ENCODE measurements at places on chromosomes 11 and 22.
A peak's percentile ranks its signal among the peaks of the same experiment; 100 is the strongest.

DNA sequence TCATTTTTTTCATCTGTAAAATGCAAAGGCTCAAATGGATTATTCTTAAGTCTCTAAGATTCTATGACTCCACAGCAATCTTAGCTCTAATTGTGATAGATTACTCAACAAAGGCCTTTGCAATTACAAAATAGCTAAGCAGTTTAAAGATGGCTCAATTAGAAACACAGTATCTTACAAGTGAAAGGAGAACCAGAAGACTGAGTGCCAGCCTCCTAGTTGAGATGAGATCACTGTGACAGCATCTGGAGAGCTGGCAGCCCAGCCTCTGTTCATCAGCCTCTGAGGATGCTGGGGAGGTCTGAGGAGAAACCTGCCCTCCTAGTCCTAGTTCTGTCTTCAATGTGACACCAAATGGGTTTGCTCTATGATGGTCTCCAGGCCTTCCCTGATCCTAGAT is 158.4 kb upstream of the NARS2 start:
- DNase-seq = no peak

- no peak for DNase-seq
Observed at GRCh38 chr11:47340980-47341775, 11.3 kb downstream of the MYBPC3 start.

DNA sequence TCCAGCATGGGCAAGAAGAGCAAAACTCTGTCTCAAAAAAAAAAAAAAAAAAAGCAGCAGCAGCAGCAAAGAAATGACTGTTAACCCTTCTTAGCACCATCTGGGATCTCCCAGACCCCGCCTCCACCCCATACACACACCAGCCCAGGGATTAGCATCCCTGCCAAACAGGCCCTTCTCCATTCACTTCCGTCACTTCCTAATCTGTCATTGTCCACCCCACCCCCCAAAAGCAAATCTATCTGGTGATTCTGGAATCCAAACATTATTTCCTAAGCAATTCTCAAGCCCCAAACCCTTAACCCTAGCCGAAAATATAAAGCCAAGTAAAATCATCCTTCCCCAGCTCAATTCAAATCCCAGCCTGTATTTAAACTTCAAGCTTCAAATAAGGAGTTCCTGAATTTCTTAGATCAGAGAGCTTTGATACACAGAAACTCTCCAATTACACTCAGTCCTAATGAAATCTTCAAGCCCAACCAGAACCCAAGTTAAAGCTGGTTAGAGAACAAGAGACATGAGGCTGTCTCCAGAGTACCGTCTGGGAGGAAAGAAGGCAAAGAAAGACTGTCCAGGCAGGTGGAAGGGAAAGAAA is 6.0 kb upstream of the AHNAK start:
- DNase-seq = no peak

DNA sequence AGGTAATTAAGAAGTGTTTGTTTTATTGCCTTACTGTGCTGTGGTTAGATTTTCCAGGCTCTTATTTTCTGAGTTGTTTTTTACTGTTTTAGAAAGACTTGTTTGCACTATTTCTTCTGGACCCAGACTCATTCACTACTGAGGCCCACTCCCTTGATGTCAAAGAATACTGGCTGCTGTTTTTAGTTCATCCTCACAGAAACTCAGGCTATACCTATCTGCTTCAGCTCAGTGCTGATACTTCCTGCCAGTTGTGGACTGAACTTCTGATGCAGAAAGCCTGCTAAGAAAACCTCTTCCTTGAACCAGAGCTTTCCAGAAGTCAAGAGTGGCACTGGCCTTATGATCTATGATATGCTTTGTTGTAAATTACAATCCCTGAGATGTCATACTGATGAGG is 15.9 kb upstream of the PIK3IP1 start:
- DNase-seq = no peak

DNA sequence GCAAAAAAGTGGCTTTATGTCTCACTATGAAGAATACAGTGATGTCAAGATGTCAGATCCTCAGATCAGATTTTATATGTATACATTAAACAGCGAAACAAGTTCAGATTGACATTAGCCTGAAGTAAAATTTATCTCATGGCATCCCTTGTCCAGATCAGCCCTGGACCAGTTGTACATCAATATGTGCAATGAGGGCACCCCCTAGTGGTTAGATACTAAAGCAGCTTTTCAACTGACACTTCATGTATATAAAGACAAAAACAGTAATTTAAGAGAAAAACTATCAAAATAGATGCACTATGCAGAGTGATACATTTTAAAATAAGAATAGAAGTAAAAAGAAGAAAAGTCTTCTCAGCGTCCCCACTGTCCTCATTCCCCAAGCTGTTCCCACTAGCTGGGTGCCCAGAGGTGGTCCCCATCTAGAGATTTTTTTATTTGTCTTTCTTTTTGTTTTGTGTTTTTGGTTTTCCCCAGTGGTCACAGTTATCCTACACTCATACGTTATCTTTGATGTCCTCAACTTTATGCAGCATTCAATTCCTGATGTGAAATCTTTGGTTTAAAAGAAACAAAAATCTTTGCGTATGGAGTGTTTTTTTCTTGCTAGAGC is 2193.4 kb upstream of the RAG2 start:
- DNase-seq = peak; percentile 69

DNA sequence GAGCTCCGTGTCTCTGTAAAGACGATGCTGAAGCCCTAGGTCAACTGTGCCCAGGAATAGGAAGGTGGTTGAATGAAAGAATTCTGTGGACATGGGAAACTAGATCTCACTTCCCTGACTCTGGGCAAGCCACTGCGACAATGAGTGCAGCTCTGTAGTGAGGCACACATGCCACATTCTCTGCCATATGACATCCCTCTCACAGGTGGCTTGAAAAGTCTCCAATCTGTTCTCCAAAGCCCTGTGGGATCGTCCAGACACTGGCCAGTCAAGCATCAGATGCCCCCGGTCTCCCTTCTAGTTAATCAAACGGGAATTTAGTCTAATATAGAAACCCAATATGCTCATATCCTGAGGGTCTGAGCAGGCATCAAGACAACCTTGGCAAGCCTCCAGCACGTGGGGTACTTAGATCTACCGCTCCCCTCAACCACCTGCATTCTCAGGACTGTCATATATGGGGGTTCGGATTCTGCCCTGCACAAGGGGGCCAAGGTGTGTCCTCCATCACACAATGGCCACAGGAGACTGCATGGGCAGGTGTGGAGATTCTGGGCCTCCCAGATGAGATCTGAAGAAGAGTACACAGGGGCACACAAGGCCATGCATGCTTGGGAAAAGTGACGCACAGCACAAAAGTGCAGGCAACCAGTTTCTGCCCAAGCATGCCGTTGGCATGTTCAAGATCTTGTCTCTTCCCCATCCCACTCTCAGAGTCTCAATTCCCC is 11.9 kb downstream of the DKK3 start:
- DNase-seq = no peak

DNA sequence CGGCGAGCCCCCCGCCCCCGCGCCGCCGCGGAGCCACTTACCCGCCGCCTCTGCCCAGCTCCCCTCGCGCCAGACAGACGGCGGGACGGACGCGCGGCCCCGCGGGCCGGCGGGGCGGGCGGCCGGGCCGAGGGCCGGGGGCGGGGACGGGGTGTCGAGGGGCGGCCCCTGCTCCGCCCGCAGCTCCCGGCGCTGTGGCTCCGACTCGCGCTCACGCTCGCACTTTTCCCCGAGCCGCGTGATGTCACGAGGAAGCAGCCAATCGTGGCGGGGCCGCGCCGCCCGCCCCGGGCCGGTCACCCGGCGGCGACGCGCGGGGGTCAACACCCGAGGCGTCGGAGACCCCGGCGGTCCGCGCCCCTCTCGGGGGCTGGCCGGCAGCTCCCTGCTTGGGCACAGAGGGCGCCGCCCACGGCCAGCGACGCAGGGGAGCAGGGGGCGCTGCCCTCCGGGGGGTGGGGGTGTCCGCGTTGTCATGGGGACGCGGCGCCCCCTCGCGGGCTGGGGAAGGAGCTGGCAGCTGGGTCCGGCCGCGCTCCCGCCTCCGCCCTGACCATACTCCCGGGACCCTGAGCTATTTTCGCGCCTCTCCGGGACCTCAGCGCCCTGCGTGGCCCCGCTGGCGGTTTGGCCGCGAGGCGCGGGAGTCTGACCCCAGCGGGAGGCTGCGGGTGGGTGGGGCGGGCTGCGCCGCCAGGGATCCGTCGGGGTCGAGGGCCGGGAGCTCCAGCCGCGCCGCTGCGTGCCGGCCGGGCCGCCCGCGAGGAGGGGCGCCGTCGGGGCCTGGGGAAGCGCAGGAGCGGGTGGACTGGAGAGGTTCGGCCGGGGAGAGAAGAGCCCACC is at the start of gene CHRM4:
Gene CHRM4 (minus strand): TSS at position 199 of the 843 bp plus-strand sequence. CDS start 5,219 bp downstream, outside the sequence.
- DNase-seq = peak; percentile 60

- DNase-seq = no peak
Observed at GRCh38 chr11:57269571-57270021, 32.5 kb upstream of the APLNR start.

DNA sequence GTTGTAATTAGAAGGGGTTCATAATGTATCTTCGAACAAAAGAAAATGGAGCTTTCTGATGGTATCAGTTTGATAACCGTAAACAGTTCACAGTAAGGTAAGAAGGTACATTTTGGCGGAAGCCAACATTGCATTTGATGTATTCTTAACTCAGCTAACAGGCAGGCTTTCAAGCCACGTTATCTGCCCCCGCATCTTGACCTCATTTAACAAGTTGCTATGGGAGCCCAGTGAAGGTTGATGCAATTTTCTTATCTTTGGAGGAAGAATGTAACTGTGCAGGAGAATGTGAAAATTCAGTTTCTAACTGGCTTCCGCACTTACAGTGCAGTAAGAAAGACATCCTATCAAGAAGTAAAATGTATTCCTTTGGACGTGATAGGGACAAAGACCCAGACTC is 110.6 kb downstream of the ETS1 start:
- DNase-seq = no peak

DNA sequence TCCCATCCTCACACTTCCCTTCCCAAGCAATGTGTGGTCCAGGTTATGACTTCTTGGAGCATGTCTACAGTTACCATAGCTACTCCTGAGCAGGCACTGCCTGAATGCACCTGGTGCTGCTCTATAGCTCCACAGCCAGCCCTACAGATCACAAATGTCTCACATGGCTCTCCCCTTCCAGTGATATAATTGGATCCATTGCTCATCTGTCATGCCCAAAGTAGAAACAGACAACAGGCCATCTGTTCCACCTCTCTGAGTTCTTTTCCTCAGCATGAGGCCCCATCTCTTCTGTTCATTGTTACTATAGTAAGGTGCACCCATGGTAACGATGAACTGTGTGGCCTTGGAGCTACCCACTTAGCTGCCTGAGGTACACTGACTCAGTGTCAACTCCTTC is 320.3 kb upstream of the ZC3H12C start:
- DNase-seq = no peak

- no peak for DNase-seq
Observed at GRCh38 chr11:65014726-65015227, 817 bp downstream of the ARL2 start.

- no peak for DNase-seq
Observed at GRCh38 chr11:44570411-44571155, 5.1 kb downstream of the CD82 start.

DNA sequence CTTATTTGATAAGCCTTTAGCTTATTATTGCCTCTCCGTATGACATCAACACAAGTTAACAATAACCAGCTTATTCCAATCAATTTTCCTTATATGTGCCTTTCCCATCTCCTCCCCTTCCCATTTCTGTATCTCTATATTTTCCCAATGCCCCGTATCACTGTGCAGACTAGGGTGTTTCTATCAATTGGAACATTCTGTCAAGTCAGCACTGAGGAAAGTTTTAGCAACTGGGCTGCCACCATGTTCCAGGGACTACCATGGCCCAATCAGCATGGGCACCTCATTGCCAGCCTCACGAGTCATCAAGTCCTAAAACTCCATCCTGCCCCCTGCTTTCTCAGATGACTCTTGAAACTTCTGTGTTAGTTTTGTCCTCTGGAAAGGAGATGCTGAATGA is 973.1 kb upstream of the CNTN5 start:
- DNase-seq = no peak

DNA sequence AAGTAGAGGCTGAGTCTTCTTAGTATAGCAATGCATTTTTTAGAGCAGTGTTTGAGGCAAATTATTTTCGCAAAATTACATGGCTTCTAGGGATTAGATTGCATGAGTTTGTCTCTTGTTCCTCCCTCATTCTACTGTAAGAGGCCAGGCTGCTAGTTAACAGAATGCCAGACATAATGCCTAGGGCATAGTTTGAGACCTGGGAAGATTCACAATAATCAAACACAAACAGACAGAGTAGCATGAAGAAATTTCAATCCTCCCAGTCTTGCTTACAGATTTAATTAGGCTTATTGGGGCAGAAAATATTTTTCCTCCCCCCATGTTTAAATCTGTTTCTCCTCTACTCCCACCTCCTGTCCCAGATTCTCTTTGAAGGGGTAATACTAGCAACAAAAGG is 48.3 kb downstream of the ARHGEF12 start:
- DNase-seq = no peak

DNA sequence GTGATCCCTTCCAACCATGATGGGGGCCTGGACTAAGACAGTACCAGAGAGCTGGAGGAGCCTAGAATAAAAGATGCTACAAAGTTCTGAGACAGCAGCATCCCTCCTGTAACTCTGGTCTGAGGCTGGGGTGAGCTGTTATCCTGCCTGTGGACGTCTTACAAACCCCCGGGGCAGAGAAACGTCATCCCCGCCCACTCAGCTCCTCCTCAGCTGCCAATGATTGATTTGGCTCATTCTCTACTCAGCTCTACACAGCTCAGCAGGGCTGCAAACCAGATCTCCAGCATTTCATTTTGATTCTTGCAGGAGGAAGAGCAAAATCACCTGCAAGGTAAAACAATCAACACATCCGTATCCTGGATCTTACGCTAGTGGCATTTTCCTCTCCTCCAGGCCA is 55.5 kb downstream of the CSNK2A3 start:
- no peak for DNase-seq

DNA sequence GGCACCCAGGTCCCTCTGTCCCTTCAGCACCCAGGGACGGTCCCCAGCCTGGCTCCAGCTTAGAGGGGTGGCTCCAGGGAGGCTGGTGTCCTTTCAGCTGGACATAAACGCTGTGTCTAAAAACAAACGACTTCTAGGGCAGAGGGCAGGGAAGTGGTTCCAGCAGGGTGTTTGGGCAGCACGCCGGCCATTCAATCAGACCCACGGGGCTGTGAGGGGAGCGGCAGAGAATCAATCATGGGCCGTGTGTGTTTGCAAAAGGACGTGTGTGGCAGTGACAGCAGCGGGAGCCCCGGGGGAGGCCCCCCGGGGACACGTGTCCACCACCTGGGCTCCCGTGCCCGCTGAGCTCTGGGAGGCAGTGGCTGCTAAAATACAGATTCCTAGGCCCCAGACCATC is 127.7 kb downstream of the MN1 start:
- DNase-seq = no peak

DNA sequence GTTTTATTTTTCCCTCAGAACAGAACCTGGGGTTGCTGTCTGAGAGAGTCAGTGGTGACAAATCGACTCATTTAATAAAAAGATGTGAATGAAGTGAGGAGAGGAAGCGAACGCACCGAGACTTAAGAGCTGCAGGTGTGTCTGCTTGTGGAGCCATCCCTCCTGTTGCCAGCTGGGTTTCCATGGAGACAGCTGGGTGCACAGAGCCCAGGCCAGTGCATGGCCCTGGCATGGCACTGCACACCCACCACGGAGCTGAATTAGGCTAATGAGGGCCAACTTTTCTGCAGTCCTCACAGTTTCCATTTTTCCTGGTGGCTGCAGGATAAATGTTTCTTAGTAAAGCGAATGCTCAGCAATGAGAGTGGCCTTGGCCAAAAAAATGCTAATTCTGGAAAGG is 750.2 kb downstream of the OPCML start:
- DNase-seq = no peak

- no peak for DNase-seq
Observed at GRCh38 chr11:32034149-32034548, 56.7 kb upstream of the RCN1 start.

Data from LoVo (cell line).